ENCODE measurements at places on chromosomes 5 and 9.

DNA sequence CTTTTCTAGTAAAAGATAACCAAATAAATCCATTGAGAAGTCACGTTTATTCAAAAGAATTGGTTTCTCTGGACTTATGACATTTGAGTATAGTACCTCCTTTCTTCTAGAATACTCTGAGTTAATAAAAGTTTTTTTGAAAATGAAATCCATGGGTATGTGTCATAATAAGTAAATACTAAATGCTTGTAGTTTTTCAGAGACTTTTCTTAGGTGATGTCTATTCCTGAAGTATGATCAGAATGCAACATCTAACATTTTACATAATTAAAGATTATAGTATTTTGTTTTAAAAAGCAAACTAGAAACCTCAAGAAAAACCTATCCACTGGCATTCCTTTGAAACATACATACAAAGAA lies 63.2 kb downstream of the NFIB start:
- DNase-seq: no peak

GRCh38 chr5:144141585-144141984 lies 28.9 kb downstream of the YIPF5 start:
- no peak for DNase-seq

- no peak for DNase-seq
These were observed 37.6 kb upstream of the MAN2A1 start for GRCh38 chr5:109652096-109652495.

DNA sequence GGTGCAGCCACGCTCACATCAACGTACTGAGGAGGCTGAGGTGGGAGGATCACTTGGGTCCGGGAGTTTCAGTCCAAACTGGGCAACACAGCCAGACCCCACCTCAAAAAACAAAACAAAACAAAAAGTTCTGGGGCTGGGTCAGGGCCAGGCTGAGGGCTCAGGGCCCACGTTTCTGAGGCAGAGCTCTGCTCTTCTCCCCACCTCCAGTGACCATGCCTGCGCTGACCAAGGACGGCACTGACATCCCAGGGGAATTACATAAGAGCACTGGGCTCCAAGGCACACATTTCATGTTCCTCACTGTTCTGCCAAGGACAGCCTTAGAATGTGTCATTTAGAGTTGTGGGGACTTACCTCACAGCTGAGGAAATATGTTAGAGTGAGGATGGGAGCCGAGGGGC lies 40.4 kb upstream of the TESK1 start:
- no peak for DNase-seq

- DNase-seq: no peak
These were observed 66.9 kb upstream of the SV2C start for GRCh38 chr5:76016258-76016657.

- peak; percentile 68 for DNase-seq
These were observed 23.4 kb downstream of the DMRTA1 start for GRCh38 chr9:22469928-22470544.

GRCh38 chr5:132540764-132541163 lies 2.6 kb downstream of the IL5 start:
- DNase-seq: no peak

Measured in kidney tubule cell (primary cell).